ENCODE measurements at places on chromosomes 2 and 18. TPM values are rescaled to one million over a fixed set of nuclear protein-coding genes. Genes with fewer than 3 reads are reported as not detected.

The MEP1B gene
- polyA plus RNA-seq = not detected

The RSAD2 gene
- 2.8 TPM for polyA plus RNA-seq

The CFC1 gene
- not detected for polyA plus RNA-seq

The OTOF gene
- 0.32 TPM for polyA plus RNA-seq

The NYAP2 gene
- not detected for polyA plus RNA-seq

The CPLX4 gene
- polyA plus RNA-seq = 0.14 TPM

The PEX13 gene
- polyA plus RNA-seq = 27.5 TPM

The PXDN gene
- 161 TPM for polyA plus RNA-seq

DNA sequence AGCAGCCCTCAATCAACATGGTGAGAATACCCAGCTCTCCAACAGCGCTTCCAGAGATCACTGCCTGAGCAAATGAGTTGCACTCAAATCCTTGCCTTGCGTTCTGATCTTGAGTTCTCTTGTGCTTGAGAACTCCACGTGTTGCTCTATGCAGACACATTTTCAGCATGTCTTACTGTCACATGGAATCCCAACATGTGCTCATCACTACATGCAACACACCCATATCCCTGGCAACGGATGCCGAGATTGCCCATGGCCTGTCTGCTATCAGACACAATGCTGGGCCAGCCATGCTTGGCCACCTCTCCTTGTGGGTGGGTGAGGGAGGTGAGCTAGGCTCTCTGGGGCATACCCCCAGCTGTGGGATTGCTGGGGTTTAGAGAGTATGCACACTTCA is 91.9 kb upstream of the LDAH start:
- no peak for DNase-seq

- no peak for DNase-seq
Observed at GRCh38 chr2:54771166-54771885, 47.9 kb downstream of the EML6 start.

GRCh38 chr18:54030434-54030833 is 194.0 kb downstream of the MBD2 start:
- DNase-seq = no peak

GRCh38 chr2:131349021-131349420 is 14.9 kb downstream of the RAB6D start:
- no peak for DNase-seq

- no peak for DNase-seq
Observed at GRCh38 chr2:62485761-62486438, 20.1 kb downstream of the TMEM17 start.

DNA sequence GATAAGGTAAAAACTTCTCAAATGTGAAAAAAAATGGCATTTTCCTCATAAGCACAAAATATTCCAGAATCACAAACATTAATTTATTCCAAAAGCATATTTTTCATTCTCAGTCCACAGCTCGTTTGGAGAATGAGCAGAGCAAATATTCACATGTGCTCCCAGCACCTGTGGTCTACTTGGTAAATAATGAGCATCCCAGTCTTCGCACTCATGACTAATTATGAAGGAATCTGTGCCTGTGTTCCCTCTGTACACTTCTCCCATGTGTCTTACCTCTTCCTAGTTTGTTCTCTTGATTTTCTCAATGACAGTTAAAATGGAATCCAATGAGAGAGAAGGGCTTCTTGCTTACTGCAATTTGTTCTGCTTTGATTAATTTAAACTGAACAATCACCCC is 671.0 kb upstream of the SOX11 start:
- no peak for DNase-seq

DNA sequence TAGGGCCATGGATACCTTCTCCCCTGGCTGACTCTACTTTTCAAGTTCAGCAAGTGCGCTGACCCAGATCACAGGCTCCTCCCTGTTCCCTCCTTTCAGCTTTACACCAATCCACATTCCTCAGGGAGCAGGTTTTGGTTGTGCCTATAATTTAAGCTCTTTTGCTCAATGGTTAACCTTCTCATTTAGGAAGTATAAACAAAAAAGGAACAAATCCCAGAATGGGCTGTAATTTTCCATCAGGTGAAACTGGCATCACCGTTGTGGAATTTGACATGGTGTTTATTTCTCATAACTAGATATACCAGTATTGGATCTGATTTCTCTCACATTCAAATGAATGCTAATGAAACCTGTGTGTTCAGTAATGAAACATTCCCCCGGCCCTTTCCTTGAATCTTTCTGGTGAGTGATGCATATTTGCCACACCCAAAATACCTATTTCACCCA is 13.6 kb downstream of the STRN start:
- no peak for DNase-seq

DNA sequence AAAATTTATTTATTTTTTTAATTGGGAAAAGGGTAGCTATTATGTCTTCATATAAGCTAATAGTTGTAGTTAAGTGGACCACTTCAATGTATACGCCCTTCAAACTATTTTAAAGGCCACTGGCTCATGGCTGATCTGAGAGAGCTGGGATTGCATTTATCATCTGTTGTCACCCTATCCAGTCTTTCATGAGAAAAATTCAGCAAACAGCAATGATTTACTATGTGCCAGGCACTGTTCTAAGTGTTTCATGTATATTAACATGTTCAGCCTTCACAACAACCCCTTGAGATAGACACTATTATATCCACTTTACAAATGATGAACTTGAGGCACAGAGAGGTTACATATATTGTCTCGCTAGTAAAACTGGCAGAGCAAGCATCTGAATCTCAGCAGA is 66.1 kb upstream of the ZNF397 start:
- no peak for DNase-seq

DNA sequence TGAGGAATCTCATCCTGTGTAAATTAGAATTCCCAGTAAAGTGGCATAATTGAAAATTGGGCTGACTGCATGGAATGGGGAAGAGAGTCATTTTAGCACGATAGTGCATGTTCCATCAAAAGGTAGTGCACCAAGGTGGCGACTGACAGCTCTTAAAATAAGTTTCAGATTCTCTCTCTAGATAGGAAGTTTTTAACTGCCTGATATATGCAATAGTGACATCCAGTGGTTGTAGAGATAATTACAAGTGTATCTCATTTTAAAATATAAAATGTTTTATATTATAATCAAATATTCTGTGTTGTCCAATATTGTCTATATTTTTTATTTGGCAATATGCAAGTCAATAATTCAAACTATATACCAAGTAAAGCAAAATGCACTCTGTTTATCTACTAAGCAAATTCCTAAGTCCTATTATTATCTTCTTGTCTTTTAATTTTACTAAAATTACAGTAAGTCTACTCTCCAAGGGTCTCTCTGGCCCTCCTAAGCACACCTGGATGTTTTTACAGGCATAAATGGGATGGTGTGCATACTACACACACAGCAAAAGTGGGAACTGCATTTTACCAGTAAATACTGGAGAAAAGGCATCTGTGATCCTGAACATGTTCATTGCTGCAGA is 397.7 kb upstream of the HNRNPA3 start:
- no peak for DNase-seq

- DNase-seq = no peak
Observed at GRCh38 chr2:86747711-86748639, 27.9 kb downstream of the RMND5A start.

- no peak for DNase-seq
Observed at GRCh38 chr18:73461780-73462059, 593.9 kb upstream of the NETO1 start.

DNA sequence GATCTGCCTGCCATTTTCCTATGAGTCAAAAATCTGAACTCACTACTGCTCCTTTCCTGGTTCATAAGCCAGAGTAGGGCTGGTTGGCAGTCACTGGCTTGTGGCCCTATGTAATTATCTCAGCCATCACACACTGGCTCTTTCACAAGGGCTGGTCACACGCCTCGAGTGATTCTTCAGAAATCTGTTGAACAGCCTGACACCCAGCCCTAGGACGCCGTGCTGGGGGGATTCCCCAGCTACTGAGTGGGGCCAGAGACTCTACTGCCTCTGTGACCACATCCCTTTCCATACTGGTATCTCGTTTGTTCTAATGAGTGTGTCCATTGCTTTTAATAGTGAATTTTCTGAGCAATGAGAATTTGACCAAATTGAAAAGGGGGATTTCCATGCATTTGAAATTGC is 45.8 kb upstream of the RBM44 start:
- no peak for DNase-seq

- no peak for DNase-seq
Observed at GRCh38 chr2:10449486-10449831, 1.3 kb upstream of the ODC1 start.

DNA sequence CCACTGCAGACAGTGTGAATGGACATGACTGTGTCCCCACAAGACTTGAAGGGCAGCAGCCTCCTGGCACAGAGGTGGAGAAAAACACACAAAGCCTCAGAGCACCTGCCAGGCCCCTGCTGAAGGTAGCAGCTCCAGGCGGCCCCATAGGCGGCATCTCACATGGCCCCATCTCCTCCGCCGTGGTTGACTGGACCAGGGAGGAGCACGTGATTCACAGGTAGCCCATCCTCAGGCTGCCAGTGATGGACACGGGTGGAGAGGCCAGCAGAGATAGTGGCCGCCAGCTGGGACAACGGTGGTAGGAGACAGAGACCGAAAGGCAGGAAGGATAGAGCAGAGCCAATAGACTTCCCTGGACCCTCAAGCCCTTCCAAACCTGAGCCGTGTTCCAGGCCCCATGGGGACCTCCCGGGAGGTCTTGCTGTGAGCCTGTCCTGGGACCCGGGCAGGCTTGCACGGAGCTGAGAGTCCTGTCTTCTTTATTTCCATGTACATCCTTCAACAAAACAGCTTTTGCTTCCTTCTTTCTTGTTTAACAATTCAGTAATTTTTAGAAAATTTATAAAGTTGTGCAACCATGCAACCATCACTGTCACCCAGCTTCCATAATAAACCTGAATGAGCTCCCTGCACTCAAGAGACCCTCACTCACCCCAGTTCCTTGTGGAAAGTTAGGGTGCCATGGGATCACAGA is 26.9 kb downstream of the GPR55 start:
- DNase-seq = no peak

- no peak for DNase-seq
Observed at GRCh38 chr2:892401-892800, 58.2 kb upstream of the SNTG2 start.

DNA sequence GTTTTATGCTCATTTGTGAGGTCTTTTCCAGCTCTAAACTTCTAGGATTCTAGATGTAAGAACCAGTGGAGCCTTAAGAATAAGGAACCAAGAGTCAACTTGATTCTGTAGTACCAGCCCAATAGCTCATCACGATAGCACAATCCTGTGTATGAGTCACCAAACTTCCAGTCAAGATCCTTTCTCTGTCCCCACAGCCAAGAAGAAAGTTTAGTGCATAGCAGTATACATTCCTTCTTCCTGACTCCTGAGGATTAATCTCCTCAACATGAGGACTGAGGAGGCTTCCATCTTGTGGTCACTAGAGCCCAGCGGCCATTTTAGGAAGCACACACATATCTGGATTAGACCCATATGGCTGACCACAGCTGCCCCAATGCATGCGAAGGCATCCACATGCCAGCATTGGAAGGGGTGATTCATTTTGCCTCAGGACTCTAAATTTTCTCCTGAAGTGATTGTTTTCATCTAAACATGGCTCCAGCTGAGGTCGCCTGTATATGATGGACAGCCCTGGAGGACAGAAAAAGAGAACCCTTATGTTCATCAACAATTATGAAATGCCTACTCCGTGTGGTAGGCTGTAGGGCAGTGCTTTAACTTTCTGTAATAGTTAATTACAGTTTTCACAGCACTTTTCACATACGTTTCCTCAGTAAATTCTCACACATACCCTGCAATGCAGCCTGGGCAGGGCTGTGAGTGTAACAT is 53.5 kb downstream of the RASGRP3 start:
- no peak for DNase-seq

DNA sequence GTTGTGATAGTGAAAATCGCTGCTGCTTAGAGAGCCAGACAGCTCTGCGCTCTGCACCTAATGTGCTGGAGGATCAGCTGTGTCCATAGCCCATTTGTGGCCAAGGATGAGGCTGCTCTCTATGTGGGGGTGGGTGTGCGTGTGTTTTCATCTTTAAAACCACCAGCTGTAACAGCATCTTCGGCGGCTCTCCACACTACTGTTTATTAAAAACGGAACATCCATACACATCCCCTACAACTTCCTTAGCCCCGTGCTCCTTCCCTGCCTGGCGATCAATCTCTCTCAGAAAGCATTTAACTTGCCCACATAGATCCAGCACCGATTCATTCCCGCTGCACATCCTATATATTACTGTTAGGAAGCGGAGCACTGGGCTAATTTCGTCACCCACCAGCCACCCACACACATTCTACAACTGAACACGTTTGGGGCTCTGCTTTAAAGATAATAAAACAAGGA is 1.6 kb downstream of the CELF4 start:
- DNase-seq = no peak

GRCh38 chr18:10459587-10459986 is 5.2 kb downstream of the APCDD1 start:
- DNase-seq = no peak

DNA sequence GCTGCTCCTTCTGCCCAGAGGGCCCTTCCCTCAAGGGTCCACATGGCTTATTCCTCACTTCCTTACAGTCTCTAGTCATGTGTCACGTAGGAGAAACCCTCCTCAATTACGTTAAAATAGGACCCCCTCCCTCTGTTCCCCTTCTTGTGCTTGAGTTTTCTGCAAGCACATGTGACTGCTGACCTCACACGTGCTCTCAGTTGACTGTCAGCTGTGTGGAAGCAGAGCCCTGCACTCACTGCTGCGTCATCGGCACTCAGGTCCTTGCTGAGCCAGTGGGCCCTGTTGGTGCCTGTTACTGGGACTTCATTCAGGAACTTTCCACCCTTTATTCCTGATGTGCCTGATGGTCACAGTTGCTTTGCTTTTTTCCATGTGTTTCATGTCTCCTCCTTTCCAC is 11.1 kb downstream of the ATG16L1 start:
- no peak for DNase-seq

DNA sequence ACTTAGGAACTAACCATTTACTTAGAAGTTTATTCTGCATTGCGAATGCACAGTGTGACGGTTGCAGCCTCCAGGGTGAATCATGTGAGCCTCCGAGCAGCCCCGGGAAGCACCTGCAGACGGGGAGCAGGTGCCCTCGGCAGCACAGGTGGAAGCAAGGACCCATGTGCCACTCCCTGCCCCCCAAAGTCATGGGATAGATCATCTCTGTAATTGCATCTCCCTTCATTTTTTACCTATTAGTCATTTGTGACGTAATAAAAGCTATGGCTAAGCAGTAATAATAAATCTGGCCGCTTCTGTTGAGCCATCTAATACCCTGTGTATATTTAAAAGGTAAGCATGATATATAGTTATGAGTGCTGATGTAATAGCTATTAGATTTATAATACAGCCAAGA is 97.2 kb downstream of the PTGR3 start:
- no peak for DNase-seq

DNA sequence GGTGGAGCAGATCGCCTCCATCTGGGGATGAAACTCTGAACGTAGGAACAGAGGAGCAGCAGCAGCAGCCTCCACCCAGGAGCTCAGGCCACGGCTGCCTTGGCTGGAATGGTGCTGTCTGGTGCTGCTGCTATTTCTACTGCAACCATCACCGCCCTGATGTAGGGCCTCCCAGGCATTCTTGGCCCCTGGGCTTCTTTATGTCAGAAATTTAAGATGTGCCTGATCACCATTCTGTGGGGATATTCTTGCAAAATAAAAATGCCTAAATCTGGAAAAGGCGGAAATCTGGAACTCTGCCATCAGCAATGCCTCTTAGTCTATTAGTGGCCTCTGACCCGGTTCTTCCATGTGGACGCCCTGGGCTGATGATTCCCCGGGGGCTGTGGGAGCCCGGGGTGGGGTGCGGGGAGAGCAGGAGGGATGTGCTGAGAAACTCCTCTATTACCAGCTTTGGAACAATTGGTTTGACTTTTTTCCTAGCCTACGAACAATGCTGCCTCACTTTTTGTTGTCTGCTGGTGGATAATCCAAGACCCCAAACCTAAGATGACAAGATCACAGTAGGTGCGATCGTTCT is 47.2 kb downstream of the FAM124B start:
- DNase-seq = no peak

- DNase-seq = no peak
Observed at GRCh38 chr2:226413498-226414130, 386.0 kb downstream of the IRS1 start.

Data from left renal pelvis (tissue), 4 donors.